ENCODE measurements at places on chromosomes 16 and 17.

- no peak for DNase-seq
Measured at GRCh38 chr16:10494343-10495030, 85.9 kb downstream of the EMP2 start.

DNA sequence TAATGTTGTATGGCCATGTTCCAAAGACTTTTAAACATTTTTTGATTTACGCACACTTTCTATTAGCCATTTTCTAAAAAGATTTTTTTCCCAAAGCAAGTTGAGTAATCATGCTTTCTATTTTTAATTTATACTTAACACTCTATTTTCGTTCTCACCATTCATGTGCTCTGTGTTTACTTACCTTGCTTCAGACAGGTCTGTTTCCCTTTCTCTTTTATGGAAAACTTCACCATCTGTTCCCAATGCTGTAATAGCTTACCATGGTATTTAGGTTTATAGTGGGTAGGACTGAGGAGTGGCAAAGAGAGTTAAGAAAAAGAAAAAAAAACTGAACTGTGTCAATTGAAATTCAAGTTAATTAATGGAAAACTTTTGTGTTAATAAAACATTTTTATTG, 37.5 kb upstream of the KCNJ16 start:
- no peak for DNase-seq

DNA sequence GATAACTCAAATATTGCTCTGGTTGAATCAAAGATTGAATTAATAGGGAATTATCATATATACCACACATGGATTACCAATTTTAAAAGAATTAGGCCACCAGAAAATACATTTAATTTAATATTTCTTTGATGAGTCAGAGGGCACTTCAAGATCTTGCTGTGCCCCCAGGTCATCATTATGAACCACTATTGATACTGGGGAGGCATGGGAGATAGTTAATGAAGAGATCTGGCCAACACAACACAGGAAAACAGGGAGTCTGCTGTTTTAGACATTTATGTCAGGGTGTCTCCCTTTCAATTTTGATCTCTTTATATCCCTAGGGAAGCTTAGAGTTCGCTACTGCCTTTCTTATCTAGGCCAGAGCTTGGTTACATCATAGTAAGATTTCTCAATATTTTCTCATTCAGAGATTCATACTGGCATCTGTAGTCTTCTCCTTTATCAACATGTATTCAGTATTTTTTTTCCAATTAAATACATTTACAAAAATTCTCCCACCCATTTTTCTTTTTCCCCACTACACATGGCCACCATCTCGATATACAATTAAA, 158.3 kb upstream of the ZFHX3 start:
- DNase-seq, result no peak

DNA sequence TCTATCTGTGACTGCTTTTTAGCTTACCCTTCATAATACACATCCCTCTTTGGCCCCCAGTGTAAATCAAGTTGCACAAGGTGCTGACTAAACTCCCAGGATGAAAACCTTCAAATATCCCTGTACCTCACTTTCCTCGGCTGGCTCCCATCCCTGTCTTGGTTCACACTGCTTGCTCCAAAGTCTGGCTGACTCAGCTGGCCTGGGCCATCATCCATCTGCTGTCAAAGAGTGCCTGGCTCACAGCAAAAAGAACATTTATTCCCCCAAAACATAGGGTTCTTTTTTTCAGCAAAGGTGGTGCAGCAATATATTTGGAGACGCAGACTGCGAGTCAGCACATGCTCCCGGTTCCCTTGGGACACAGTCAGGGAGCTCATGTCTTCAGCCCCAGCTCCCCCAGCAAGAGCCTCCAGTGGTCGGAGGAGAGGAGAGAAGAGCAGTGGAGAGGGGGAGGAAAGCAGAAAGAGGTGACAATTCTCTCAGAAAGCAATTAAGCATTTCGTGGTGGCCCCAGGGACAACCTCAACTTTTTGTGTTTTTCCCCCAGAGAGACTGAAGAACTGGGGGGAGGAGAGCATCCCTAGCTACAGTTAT, 26.1 kb downstream of the GPR142 start:
- DNase-seq, result peak; percentile 43

DNA sequence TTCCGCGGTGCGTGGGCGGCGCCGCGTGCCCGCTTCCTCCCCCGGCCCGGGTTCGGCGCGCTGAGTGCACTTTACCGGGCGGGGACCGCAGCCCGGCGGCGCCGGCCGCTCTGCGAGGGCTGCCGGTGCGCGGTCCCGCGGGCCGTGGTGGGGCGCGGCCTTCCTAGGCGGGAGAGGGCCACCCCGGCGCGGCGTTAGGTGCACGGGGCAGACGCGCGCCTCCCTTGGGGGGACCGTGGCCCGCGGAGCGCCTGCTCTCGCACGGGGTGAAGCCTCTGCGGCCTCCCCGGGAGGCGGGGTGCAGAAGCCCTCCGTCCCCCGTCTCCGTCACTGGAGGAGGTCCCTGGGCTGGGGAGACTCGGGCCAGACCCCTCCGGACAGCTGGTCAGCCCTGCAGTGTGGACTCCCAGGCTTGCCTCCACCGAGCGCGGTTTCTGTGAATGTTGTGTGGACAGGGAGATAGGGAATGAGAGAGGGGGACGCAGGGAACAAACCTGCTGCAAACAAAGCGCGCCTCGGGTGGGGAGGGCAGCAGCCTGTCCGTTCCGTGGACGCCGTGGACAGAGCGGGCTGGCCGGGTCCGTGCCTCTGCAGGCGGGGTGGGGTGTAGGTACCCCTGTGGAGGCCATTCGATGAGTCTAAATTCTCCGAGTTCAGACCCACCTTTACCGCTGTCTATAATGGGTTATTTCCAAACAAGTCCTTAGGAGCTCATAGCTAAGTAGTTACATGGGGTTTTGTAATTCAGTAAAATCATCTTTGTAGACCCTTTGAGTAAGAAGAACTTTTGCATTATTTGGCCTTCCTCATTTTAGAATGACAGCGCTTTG, 721 bp downstream of the TBCD start:
- no peak for DNase-seq

GRCh38 chr17:1315409-1315808, 35.9 kb downstream of the TRARG1 start:
- DNase-seq, result no peak

GRCh38 chr17:72602517-72603419, 481.9 kb downstream of the SOX9 start:
- no peak for DNase-seq

DNA sequence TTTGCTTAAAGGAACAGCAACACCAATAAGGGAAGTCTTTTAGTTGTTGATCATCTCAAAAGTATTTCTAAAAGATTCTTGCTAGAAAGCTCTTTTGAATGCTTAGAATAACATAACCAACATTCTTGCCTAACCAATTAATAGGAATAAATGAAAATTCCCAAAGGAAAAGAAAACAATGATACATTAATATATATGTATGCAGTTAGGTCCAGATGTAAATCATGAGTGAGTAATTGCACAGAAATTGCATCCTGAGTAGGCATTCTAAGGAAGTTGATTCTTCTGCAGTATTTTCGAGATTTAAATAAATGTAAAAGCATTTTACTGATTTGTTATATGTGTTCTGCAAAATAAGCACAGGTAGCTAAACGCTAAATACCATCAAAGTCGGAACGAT, 22.1 kb downstream of the COX10 start:
- no peak for DNase-seq

All from Ammon's horn (tissue), 1 donor.